Muscle of arm (tissue), 14 donors: ENCODE measurements at places on chromosomes 5 and 9. TPM values are rescaled to one million over a fixed set of nuclear protein-coding genes. Genes with fewer than 3 reads are reported as not detected.

The PCSK5 gene
- polyA plus RNA-seq, result 18.8 TPM

The CA9 gene
- polyA plus RNA-seq, result 0.81 TPM

The TMEM171 gene
- polyA plus RNA-seq, result 0.99 TPM

The PCDHGA11 gene
- 2.7 TPM for polyA plus RNA-seq

The SPINK7 gene
- polyA plus RNA-seq, result not detected

The ACOT12 gene
- polyA plus RNA-seq, result not detected

The PCDHGA5 gene
- polyA plus RNA-seq, result 2.9 TPM

The CCDC152 gene
- 4.3 TPM for polyA plus RNA-seq

The SLC45A2 gene
- 0.12 TPM for polyA plus RNA-seq

The NEUROG1 gene
- not detected for polyA plus RNA-seq

The IL4 gene
- polyA plus RNA-seq, result not detected

The CNTLN gene
- polyA plus RNA-seq, result 6.3 TPM

The NIPBL gene
- polyA plus RNA-seq, result 50.2 TPM

The SLU7 gene
- polyA plus RNA-seq, result 47.6 TPM

The CCDC127 gene
- polyA plus RNA-seq, result 10.8 TPM

The DDX4 gene
- polyA plus RNA-seq, result 0.17 TPM

The HTR4 gene
- polyA plus RNA-seq, result not detected

The MLANA gene
- 0.90 TPM for polyA plus RNA-seq

The OTULINL gene
- polyA plus RNA-seq, result 5.8 TPM

The ESM1 gene
- polyA plus RNA-seq, result 2.7 TPM
